ENCODE measurements at places on chromosomes 7 and 10.

DNA sequence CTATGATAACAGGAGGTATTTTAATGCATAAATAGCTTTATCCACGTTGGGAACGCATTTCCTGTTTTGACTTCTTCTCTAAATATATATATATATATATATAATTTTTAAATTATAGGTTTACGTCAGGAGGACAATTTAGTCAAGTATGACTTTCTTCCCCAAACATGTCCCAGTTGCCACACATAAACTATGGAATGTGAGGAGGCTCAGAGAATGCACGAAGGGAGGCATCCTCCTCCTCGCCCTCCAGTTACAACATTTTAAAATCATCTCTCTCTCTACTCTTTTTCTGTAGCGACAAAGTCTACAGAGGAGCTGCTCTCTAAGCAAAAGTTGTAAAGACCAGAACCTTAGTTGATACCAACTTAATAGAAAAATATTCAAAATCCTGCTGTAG lies 106.9 kb upstream of the LYZL1 start:
- no peak for DNase-seq

DNA sequence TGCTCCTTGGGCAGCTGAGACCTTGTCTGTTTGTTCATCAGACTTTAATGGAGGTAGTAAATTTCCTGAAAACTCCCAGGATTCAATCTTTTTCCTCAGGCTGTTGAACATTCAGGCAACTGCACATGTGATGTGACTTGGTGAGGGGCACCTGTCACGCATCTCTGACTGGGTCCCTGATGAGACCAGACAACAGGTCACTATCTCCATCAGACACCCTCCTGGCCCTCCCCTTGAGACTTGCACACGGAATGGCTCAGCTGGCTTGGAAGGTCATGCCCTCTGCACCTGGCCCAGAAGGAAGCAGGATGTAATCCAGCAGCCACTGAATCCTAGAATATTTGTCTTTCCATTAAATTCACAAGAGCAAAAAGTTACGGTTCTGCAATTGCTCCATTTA lies 15.9 kb downstream of the AQP1 start:
- DNase-seq, result no peak

GRCh38 chr10:103114876-103115275 lies 78.2 kb downstream of the NT5C2 start:
- no peak for DNase-seq

- no peak for DNase-seq
These were observed 123.4 kb downstream of the MYO3A start for GRCh38 chr10:26057466-26057865.

GRCh38 chr10:102311025-102311420 lies 65.7 kb downstream of the GBF1 start:
- DNase-seq, result no peak

DNA sequence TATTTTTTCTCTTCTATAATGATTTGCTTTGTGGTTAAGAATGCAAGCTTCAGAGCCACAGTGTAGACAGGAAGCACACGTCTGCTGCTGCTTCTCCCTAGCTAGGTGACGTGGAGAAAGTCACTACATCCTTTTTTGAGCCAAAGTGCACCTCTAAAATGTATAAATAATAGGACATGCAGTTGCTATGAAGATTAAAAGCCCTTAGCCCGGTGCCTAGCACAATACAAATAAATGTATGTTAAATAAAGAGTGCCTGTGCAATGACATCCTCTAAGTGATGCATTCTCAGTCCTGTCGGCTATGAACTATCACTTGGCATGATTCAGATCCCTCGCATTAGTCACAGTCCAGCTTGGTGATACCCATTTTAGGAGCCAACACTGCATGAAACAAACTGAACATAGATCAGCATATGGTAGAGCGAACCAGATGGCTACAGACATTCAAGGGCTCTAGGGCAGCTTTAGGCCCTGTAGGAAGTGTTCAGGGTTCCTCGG lies 4.8 kb upstream of the TRDMT1 start:
- no peak for DNase-seq

GRCh38 chr7:132446260-132446659 lies 130.0 kb downstream of the PLXNA4 start:
- no peak for DNase-seq

- no peak for DNase-seq
These were observed 79.6 kb downstream of the INPP5A start for GRCh38 chr10:132616996-132617736.

- no peak for DNase-seq
These were observed 15.2 kb upstream of the DLG5 start for GRCh38 chr10:77941790-77942189.

DNA sequence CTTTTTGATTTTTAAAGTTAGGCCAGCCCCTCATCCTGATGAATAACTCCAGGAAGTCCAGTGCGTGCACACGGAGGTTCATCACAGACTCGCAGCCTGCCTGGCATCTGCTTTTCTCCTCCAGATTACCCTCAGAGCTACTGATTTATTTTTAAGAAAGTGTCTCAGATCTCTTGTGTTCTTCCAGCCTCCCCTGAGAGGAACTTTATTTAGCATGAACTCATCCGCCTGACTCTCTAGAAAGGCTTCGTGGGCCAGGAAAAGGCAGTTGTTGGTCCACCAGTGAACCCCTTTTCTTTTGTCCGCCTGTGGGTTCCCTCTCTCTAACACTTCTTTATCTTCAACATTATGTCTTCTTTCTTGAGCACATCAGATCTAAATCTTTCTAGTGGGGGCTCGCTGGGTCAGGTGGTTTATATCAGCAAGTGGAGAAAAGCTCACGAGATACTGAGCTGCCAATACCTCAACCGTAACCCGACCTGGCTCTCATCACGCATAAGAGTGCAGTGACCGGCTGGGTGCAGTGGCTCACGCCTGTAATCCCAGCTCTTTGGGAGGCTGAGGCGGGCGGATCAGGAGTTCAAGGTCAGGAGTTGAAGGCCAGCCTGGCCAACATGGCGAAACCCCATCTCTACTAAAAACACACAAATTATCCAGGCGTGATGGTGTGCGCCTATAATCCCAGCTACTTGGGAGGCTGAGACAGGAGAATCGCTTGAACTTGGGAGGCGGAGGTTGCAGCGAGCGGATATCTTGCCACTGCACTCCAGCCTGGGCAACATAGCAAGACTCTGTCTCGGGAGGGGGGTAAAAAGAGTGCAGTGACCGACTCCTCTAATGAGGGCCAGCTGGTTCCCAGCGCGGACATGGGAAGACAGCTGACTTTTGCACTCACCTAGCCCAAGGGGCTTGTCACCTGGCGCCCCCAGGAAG lies 162.3 kb downstream of the CCDC3 start:
- DNase-seq, result no peak

DNA sequence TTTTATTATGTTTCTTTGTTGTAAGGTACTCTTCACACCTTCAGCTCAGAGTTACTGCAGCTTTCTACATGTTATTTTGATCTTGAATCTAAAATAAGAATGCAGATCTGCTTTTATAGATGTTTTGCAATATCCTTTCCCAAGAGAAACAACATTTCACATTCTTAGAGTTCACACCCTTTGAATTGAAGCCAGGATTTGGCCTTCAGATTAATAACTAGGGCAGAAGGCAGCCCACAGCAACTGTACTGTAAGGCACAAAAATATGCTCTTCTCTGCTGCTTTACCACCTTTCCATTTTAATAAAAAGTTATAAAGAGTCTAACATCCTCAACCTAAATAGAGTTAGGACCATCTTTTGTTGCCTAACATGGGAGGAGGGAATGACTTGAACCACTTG lies 224.7 kb downstream of the LHFPL3 start:
- DNase-seq, result no peak

DNA sequence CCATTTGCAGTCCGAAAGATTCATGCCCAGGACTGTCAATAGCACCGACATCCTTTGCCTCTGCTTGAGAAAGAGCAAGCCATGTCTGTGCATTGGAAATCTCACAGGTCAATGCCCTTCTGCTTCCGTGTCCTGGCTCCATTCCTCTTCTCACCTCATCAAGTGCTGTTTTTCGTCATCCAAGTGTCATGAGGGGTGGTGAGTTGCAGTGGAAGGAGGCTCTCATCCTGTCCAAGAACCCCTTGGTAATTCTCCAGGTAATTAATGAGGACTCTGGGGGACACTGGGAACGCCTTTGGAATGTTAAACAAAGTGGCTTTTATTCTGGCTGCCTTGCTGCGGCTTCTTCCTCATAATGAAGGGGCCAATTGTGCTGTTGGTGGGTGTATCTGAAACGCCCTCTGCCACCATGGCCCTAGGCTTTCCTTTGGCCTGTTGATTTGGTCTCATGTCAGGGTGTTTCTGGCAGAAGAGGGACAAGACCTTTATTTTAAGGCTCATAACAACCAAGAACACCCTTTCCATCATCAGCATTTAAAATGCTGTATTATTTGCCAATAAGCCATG lies 57.7 kb downstream of the PPP1R3C start:
- DNase-seq, result no peak

DNA sequence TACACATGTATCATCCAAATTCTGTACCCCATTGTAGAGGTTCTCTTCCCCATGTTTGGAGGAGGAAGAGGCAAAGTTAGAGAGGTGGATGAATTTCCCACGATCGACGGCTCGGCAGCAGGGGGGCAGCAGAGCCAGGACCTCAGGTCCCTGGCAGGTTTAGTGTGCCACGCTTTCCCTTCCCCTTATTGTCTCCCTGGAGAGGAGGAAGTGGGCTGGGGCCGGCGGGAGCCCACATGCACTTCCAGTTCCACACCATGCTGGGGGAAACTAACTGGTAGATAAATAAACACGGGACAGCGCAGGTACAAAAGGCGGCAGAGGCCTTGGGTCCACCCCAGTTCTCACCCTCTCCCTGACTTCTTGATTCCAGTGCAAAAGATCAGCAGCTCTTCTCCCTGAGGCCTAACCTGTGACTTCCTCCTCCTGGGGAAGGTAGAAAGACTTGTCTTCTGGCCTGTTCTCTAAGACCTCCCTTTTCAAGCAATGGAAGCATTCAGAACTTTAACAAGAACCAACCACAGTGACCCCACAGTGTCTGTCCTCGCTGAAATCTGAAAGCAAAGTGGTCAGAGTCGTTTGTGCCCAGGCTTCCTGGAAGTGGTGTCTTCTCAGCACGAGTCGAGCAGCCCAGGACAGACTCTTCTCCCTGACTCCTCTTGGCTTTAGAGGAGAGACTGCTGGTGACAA lies 30.5 kb upstream of the SRGN start:
- DNase-seq, result no peak

GRCh38 chr7:1586126-1586826 lies 16.4 kb upstream of the PSMG3 start:
- DNase-seq, result no peak

DNA sequence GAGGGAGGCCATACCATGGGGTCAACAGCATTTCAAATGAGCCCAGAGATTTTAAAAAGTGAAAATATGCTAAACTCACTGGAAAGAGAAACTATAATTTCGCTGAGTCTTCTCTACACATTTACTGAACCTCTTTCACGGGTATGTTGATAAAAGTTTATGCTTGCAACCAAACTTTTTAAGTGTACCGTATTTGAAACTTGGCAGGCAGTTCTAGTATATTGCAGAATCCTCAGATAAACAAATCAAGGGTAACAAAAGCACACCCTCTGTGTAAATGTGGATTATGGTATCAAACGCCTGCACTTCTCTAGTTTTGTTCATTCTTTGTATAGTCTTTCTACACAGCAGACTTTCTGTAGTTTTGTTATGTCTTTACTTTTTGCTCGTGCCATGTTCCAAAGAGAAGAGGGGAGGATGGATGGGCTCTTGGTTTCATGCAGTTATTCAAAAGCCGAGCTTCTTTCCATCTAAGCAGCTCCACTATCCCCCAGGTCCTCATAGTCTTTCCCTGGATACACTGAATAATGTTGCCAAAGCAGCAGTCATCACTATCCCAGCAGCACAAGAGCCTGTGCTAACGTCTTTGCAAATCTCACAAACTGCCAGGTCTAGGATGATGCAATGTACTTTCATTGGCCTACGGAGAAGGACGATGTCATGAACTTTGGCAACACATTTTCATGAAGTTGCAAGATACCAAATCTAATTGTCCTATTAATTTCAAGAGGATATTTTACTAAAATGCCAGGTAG lies 131.2 kb downstream of the MPP7 start:
- DNase-seq, result no peak

- no peak for DNase-seq
These were observed 178.3 kb upstream of the MKLN1 start for GRCh38 chr7:131149429-131149773.

DNA sequence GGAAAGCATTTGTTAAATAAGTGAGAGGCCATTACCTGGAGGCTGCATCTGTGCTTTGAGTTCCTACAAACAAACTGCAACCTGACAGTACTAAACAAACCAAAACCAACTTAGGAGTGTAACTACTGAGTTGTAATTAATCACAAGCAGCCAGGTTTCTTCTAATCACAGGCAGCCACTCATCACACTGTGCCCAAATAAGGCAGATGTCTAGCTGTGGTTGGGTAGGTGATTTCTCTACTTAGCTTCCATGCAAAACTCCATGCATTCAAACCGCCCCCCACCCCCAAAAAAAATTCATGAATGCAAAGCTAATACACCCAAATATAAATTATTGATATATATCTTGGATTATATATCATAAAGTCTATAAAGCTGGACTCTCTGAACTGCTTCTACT lies 461.1 kb downstream of the ARL4A start:
- no peak for DNase-seq

DNA sequence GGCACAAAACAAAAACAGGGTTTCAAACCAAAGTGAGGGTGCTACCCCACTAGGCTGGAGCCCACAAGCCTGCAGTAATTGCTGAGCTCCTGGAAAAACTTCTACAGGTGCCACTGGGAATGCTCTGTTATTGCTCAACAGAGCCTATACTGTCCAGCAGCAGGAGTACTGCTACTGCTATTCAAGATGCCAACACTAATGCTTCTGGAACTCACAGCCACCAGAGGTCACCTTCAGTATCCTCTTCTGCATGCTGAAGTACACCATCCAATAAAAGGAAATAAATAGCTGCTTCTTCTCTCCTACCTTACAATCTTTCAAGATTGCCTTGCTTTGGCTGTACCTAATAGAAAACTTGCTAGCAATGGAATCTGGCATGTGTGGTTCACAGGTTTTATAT lies 222.0 kb downstream of the LRRN3 start:
- DNase-seq, result no peak

DNA sequence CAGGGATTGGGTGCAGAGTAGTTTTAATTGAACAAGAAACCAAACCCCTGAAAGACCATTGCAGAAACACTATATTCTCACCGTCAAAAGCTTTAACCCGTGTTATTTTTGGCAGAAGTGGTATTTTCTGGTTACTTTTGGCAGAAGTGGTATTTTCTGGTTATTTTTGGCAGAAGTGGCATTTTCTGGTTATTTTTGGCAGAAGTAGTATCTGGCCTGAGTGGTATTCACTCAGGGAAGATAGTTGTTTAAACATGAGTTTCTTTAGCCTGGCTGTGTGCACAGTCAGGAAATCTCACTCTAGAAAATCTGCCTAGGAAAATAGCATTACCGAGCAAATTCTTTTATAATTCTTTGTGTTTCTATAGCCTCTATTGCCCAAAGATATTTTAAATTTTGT lies 322.7 kb downstream of the GFRA1 start:
- no peak for DNase-seq

- DNase-seq, result no peak
These were observed 265.0 kb upstream of the NPSR1 start for GRCh38 chr7:34392972-34393371.

- no peak for DNase-seq
These were observed 4.2 kb downstream of the IKZF1 start for GRCh38 chr7:50308532-50309385.

GRCh38 chr10:118680197-118680596 lies 74.6 kb downstream of the CACUL1 start:
- DNase-seq, result no peak
